CD4-positive, alpha-beta T cell treated with Interleukin-10 for 1 hour (primary cell): ENCODE measurements at places on chromosomes 5 and 9.

DNA sequence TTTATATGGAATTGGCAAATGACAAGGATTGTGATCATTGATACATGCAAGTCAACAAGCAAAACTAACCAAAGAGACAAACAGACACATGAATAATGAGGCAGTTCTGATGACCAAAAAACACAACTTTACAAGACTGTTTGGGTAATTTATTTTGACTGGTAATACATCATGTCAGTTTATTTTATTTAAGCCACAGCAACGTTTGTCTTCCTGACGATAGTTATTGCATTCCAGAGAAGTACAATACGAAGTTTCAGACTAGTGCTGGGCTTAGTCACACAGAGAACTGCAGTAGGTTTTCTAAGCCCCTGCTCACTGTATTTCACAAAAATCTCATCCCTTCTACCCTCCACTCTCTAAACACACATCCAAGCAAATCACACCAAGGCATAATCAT is 514.2 kb downstream of the RAB3C start:
- no peak for DNase-seq

- no peak for DNase-seq
These were observed 254.2 kb downstream of the ARHGAP26 start for GRCh38 chr5:143024228-143024920.

- DNase-seq: no peak
These were observed 410.3 kb downstream of the DTWD2 start for GRCh38 chr5:118578093-118578492.

GRCh38 chr5:151570058-151570457 is 21.1 kb downstream of the FAT2 start:
- no peak for DNase-seq

DNA sequence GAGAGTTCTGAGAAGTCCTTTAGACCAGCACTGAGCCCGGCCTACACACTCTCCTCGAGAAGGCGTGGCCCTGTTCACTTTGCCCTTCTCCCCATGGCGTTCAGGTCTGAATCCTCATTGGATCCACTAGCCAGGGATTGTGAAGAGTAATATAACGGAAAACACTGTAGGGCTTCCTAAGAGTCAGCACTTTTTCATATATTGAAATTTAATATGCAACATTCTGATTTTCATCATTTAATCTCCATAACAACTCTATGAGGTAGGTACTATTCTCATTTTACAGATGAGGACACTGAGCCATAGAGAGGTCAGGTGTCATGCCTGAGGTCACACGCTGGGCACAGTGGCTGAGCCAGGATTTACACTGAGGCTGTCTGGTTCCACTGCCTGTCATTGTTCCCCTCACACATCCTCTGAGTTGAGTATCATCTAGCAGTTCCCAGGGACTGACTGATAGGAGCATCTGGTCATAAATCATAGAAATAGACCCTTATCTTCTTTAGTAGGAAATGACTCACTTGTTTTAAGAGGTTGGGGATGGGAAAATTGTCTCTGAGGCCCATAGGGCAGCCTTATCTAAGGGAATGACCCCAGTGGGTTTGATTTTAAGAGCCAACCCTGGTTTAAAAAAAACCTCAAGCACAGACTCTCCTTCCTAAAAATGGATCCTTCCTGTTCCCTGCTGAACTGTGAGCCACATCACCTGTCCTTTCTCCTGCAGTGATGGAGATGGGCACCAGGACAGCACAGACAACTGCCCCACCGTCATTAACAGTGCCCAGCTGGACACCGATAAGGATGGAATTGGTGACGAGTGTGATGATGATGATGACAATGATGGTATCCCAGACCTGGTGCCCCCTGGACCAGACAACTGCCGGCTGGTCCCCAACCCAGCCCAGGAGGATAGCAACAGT is 41.2 kb downstream of the THBS4 start:
- no peak for DNase-seq

- no peak for DNase-seq
These were observed 4.2 kb downstream of the SMC5 start for GRCh38 chr9:70262948-70263347.

- DNase-seq: no peak
These were observed 150.5 kb downstream of the CDH6 start for GRCh38 chr5:31343946-31344345.

- DNase-seq: no peak
These were observed 7.4 kb downstream of the GZMK start for GRCh38 chr5:55031492-55031891.

GRCh38 chr5:134749415-134749814 is 9.2 kb upstream of the DDX46 start:
- no peak for DNase-seq

- DNase-seq: no peak
These were observed 6.8 kb downstream of the SLC1A3 start for GRCh38 chr5:36613241-36613640.

GRCh38 chr5:67315082-67315989 is 118.7 kb upstream of the CD180 start:
- no peak for DNase-seq

DNA sequence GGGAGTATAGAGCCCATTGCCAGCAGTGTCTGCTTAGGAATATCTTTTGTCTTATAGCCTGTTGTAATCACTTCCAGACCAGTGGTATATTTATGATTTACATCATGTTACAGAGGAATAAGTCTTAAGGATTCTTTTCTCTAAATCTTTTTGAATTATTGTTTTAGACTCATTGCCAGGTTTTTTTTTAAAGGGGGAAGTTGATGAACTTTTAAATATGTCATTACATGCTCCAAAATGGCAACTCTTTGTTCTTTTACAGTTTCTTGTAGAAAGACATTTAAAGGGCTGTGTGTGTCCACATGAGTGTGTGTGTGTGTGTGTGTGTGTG is 59.4 kb upstream of the NFIB start:
- DNase-seq: no peak

DNA sequence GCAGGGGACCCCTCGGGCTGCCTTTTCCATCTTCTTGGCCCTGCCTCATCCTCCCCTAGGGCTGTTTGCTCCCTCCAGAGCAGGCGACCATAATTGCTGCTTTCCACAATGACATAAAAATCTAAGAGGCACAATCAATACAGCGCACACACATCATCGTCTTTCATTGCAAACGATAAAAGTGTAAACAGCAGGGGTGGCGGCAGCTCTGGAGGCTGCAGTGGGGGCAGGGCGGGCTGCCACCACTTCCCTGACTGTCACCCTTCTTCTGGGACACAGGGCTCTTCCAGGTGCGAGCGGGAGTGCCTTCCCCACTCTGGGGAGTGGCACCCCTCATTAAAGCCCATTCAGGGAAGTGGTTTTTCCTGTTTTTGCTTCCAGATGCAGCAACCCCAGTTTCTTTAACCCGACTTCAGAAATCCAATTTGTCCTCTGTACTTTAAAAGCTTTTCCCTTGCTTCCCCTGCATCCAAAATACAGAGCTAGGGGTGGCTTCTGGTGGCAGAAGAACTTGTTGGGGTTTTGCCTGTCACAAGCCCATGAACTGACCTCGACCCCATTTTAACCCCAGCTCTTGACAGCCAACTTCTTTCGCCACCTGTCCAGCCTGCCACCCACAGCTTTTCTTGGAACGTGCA is 45.7 kb downstream of the TSPAN17 start:
- no peak for DNase-seq

- DNase-seq: no peak
These were observed 42.5 kb upstream of the PPARGC1B start for GRCh38 chr5:149687486-149688168.

DNA sequence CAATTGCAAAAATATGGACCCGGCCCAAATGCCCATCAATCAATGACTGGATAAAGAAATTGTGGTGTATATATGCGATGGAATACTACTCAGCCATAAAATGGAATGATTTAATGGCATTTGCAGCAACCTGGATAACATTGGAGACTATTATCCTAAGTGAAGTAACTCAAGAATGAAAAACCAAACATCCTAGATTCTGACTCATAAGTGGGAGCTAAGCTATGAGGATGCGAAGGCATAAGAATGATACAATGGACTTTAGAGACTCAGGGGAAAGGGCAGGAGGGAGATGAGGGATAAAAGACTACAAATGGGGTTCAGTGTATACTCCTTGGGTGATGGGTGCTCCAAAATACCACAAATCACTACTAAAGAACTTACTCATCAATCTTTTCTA is 247.6 kb upstream of the FBXL7 start:
- no peak for DNase-seq
